Lower lobe of right lung (tissue), 2 donors: ENCODE measurements at places on chromosomes 1 and 21. TPM values are rescaled to one million over a fixed set of nuclear protein-coding genes. Genes with fewer than 3 reads are reported as not detected.

DNA sequence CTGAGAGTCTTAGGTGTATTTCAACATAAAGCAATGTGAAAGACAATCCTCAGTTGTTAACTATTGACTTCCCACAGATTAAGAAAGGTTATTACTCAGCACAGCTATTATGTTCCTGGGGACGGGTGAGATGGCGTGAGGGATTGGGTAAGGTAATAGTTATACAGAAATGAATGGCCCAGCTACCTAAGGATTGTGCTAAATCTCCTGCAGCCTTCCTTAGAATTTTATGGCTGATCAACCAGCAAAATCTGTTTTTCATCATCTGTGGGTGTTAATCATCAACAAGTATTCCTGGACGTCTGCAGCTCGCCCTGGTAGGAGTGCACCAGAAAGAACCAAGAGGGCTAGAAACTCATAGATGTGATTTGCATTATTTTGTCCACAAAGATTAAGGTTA lies 146.0 kb upstream of the IVNS1ABP start:
- no peak for DNase-seq

DNA sequence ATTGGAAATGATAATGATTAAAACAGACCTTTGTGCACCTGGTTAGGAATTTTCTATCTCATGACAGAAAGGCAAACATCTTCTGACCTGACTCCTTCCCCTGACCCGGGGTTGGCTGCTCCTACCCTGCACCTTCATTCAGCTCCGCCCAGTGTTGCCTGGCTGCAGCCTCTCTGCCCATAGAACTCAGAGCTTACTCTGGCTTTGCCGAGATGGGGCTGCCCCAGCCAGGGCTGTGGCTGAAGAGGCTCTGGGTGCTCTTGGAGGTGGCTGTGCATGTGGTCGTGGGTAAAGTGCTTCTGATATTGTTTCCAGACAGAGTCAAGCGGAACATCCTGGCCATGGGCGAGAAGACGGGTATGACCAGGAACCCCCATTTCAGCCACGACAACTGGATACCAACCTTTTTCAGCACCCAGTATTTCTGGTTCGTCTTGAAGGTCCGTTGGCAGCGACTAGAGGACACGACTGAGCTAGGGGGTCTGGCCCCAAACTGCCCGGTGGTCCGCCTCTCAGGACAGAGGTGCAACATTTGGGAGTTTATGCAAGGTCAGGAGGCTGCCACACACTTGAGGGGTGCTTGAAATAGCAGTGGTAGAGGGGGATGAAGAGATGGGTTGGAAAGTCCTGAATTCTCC lies at the start of gene DIO1:
DIO1 (plus strand) TSS at position 189 of the 638 bp plus-strand sequence; CDS start at position 213, 24 bp downstream.
- no peak for DNase-seq

GRCh38 chr21:15062606-15062965 lies 2.2 kb downstream of the NRIP1 start:
- no peak for DNase-seq

The ZNF670 gene
- total RNA-seq: 3.2 TPM

GRCh38 chr1:202745323-202745888 lies 35.2 kb upstream of the SYT2 start:
- DNase-seq: no peak

- DNase-seq: no peak
Measured at GRCh38 chr1:87598429-87598828, 269.7 kb downstream of the LMO4 start.

The KCND3 gene
- total RNA-seq: 5.5 TPM

The MEX3A gene
- 0.74 TPM for total RNA-seq

The CDC42BPA gene
- 40.3 TPM for total RNA-seq

The CACNA1S gene
- 0.06 TPM for total RNA-seq

- no peak for DNase-seq
Measured at GRCh38 chr1:35619237-35620121, 21.8 kb downstream of the PSMB2 start.

The PRR9 gene
- total RNA-seq: not detected

GRCh38 chr1:153612755-153613331 lies at the start of gene S100A16:
Gene S100A16, minus strand, starts transcription at chr1:153613137. Its CDS starts 4,986 bp downstream, at chr1:153608151.
- DNase-seq: peak; percentile 83

- DNase-seq: no peak
Measured at GRCh38 chr21:14538483-14538882, 7.6 kb downstream of the SAMSN1 start.

The WNT2B gene
- 11.8 TPM for total RNA-seq

- no peak for DNase-seq
Measured at GRCh38 chr1:65459397-65459768, 38.9 kb downstream of the LEPR start.
